ENCODE measurements at places on chromosomes 11 and 22.

DNA sequence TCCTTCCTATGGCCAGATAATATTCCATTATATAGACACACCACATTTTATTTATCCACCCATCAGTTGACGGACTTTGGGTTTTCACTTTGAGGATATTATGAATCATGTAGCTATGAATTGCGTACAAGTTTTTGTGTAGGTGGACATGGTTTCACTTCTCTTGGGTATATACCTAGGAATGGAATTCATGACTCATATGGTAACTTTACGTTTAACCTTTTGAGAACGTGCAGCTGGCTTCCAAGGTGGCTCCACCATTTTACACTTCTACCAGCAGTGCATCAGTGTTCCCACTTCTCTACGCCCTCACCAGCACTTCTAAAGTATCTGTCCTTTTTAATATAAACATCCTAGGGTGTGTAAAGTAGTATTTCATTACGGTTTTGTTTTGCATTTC is 112.0 kb downstream of the PLEKHA7 start:
- DNase-seq = no peak

DNA sequence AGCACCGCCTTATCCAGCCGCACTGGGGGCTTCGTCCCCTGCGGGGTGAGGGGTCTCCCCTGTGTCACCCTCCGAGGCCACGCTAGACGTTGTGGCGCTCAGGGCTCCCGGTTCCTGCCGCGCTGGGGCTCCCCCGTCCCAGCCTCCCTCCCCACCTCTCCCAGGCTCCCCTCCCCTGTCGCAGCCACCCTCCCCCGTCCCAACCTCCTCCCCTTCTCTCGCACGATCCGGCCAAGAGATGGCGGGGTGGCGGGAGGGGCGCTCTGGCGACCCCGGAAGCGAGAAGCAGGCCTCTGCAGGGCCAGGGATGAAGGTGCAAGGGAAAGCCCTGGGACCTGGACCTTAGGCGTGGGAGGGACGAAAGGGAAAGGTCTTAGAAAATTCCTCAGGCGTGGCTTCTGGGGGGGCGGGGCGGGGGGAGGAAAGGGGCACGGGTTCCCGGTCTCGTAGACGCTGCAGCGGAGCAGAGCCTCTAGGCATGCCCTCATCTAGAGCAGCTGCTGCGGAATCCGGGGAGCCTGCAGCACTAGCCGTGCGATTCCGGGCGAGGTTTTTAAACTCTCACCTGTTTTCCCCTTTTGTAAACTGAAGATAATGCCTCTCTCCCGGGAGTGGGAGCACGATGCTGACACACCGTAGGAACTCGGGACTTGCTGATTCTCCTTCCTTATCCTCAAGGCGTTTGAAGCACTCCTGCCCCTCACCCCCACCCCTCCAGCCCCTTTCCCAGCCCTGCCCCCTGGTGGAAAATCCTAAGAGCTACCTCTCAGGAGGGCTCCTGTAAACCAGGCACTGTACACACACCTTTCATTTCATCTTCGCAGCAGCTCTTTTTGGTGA is 14.4 kb downstream of the KCNJ5 start:
- peak; percentile 29 for DNase-seq

DNA sequence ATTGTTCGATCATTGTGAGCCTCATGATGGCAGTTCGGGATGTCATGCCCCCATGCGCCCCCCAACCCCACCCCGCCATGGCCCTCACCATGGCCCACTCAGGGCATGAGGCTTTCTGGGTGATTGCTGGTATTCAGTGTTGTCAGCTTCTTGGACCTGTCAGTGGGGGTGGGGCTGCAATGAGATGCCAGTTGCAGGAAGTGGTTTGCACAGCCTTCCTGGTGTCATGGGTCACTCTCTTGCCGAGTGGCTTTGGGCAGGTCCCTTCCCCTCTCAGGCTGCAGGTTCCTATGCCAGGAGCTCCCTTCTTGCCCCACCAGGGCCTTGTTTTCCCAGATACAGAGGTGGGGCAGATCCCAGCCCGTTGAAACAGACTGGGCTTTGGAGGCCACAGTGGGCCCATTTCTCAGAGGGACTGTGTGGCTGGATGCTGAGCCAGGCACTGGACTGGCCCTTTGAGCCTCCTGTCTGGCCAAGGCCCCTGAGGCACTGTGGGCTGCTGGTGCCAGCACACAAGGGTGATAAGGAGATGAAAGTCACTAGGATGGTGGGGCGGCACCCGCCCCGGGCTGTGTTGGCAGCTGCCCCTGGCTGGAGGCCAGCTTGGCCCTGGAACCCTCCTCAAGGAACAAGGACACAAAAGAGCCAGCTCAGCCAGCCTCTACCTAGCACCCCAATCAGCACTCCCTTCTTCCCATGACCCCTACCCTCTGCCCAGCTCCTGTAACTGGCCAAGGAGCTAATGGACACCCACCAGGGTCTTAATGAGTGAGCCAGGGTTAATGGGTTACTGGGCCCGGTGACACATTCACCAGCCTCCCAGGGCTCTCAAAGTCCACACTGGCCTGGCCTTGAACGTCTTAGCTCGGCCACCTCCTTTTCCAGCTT is 1.5 kb upstream of the GGT1 start:
- DNase-seq = no peak

GRCh38 chr11:38721586-38722315 is 2123.7 kb upstream of the RAG2 start:
- no peak for DNase-seq

All from activated CD4-positive, alpha-beta T cell treated with anti-CD3 and anti-CD28 coated beads for 24 hours (primary cell).